ENCODE measurements at places on chromosomes 7 and 10. TPM values are rescaled to one million over a fixed set of nuclear protein-coding genes. Genes with fewer than 3 reads are reported as not detected.
A peak's percentile ranks its signal among the peaks of the same experiment; 100 is the strongest.

DNA sequence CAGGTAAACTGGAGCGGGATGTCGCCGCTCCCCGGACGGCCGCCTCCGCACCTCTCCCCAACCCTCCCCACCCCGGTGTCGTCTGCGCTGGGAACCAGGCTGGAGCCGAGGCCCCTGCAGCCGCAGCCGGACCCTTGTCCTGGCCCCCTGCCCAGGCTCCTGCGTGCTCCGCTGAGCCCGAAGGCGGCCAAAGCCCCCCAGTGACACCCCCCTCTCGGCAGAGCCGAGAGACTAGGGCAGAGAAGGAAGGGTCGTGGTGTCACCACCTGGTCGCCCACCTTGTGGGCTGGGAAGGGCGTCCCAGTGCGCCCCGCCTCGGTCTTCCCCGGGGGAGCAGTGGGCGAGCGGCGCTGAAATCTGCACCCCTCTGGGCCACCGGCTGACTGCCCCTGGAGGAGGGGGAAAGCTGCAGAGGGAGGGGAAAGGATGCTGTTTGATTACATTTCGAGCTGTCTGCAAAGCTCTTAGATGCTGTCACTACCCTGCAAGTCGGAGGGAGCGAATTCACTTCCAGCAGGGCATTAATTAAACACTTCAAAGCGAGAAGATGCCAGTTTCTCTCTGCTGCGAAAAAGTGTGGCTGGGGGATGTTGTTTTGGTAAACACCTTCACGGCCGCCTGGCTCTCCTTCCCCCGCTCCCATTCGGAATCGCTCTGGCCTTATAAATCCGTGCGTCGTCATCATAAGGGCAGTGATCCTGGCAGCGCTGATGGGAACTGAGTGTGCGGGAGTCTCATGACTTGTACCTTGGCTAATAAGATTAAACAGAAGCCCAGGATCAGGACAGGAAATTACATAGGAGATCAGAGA, 622 bp downstream of the DYNC1I1 start:
- no peaks in the 10 kb centered on the region for H3K27me3 ChIP-seq
- peak; percentile 91 for DNase-seq
- H3K4me3 ChIP-seq: peak overlapping the region; percentile 71

GRCh38 chr10:24479806-24480205, 243.9 kb downstream of the ARHGAP21 start:
- no peak for DNase-seq
- H3K27ac ChIP-seq: no peak overlapping the region
- H3K36me3 ChIP-seq: no peaks in the 10 kb centered on the region
- H3K4me3 ChIP-seq: no peak overlapping the region
- H3K4me1 ChIP-seq: no peaks in the 10 kb centered on the region

GRCh38 chr10:69797959-69798358, 3.7 kb upstream of the COL13A1 start:
- DNase-seq: no peak
- H3K4me1 ChIP-seq: peaks cover 21% of the 10 kb centered on the region
- no peak overlapping the region for H3K4me3 ChIP-seq
- no peaks in the 10 kb centered on the region for H3K36me3 ChIP-seq
- no peak overlapping the region for H3K27ac ChIP-seq
- peaks cover 13% of the 10 kb centered on the region for H3K27me3 ChIP-seq

ATRNL1 gene
- 8.3 TPM for total RNA-seq

STARD3NL gene
- 61.0 TPM for total RNA-seq

DNA sequence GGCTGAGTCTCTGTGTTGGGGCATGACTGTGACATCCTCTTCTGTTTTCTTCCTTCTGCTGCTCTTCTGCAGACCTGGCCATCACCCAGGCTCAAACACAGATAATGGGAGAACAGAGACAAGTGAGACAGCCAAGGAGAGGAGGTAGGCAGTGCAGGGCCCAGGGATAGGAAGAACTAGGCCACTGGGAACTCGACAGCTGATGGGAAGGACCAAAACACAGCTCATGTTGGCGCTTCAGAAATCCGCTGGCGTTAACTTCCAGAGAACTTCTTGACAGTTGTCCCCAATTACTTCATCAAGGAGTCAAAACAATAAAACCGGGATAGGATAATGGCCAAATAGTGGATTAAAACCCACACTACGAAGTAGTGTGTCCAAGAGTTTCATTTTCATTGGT, 97.0 kb upstream of the PALS2 start:
- H3K27me3 ChIP-seq: no peaks in the 10 kb centered on the region
- H3K4me3 ChIP-seq: no peak overlapping the region
- H3K27ac ChIP-seq: no peak overlapping the region
- no peak for DNase-seq

- no peak for DNase-seq
- H3K4me3 ChIP-seq: no peak overlapping the region
- no peaks in the 10 kb centered on the region for H3K27me3 ChIP-seq
- peaks cover 93% of the 10 kb centered on the region for H3K4me1 ChIP-seq
These were observed 13.4 kb downstream of the FAM53B start for GRCh38 chr10:124730790-124731189.

DNA sequence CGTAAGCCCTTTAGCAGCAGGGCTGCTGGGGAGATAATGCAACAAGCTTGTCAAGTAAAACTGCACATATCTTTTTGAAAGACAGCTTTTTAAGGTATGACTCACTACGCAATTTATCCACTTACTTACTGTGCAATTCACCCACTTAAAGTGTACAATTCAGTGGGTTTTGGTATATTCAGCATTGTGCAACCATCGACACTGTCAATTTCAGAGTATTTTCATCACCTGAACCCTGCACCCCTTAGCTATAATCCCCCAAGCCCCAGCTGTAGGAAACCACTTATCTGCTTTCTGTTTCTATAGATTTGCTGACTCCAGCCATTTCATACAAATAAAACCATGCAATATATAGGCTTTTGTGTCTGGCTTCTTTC, 168.0 kb downstream of the PTPN20 start:
- H3K4me3 ChIP-seq: no peak overlapping the region
- H3K27me3 ChIP-seq: peaks cover 8% of the 10 kb centered on the region
- no peaks in the 10 kb centered on the region for H3K36me3 ChIP-seq
- no peak overlapping the region for H3K27ac ChIP-seq

- no peaks in the 10 kb centered on the region for H3K4me1 ChIP-seq
- no peak overlapping the region for H3K4me3 ChIP-seq
- H3K36me3 ChIP-seq: no peaks in the 10 kb centered on the region
- H3K27ac ChIP-seq: no peak overlapping the region
- no peak for DNase-seq
These were observed 76.4 kb upstream of the RSU1 start for GRCh38 chr10:16893664-16894063.

GRCh38 chr7:7428806-7429205, 106.9 kb downstream of the COL28A1 start:
- DNase-seq: no peak
- no peaks in the 10 kb centered on the region for H3K4me1 ChIP-seq
- no peaks in the 10 kb centered on the region for H3K27me3 ChIP-seq

GRCh38 chr7:85688712-85689111, 501.9 kb upstream of the SEMA3D start:
- H3K36me3 ChIP-seq: no peaks in the 10 kb centered on the region
- no peak overlapping the region for H3K27ac ChIP-seq
- H3K27me3 ChIP-seq: no peaks in the 10 kb centered on the region

GRCh38 chr10:34885898-34886297, 70.8 kb upstream of the PARD3 start:
- no peak for DNase-seq
- H3K4me1 ChIP-seq: no peaks in the 10 kb centered on the region
- no peaks in the 10 kb centered on the region for H3K27me3 ChIP-seq
- H3K36me3 ChIP-seq: no peaks in the 10 kb centered on the region
- H3K27ac ChIP-seq: no peak overlapping the region

- no peaks in the 10 kb centered on the region for H3K36me3 ChIP-seq
- no peaks in the 10 kb centered on the region for H3K27me3 ChIP-seq
- H3K4me1 ChIP-seq: peaks cover 14% of the 10 kb centered on the region
- no peak overlapping the region for H3K27ac ChIP-seq
These were observed 1.9 kb upstream of the TRDMT1 start for GRCh38 chr10:17203416-17203815.

GRCh38 chr7:2093215-2093842, 139.4 kb downstream of the MAD1L1 start:
- H3K4me1 ChIP-seq: no peaks in the 10 kb centered on the region
- no peaks in the 10 kb centered on the region for H3K27me3 ChIP-seq
- H3K27ac ChIP-seq: no peak overlapping the region
- no peaks in the 10 kb centered on the region for H3K36me3 ChIP-seq
- H3K4me3 ChIP-seq: no peak overlapping the region

TUBB8 gene
- total RNA-seq: not detected

CPEB3 gene
- total RNA-seq: 7.7 TPM

- H3K27ac ChIP-seq: no peak overlapping the region
- H3K4me3 ChIP-seq: no peak overlapping the region
- peaks cover 7% of the 10 kb centered on the region for H3K4me1 ChIP-seq
- no peak for DNase-seq
- no peaks in the 10 kb centered on the region for H3K27me3 ChIP-seq
These were observed 599.3 kb upstream of the CELF2 start for GRCh38 chr10:10418387-10418786.

ARHGAP21 gene
- 66.0 TPM for total RNA-seq

DNA sequence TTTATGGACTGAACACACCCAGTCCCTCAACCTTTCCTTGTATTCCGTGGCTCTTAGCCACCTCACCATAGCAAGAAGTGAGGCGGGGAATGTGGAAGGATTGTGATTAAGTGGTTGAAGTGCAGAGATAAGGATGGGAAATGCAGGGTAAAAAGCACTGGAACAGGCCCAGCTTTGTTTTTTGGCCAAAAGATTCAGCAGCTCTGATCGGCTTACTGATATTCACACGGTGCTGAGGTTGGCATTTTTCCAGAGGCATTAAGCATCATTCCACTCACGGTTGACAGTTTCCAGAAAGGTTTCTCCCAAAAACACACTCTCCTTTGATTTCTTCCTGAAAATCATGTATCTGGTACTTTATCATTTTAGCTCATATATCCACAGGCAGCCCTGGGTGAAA, 544.2 kb downstream of the CNTNAP2 start:
- DNase-seq: no peak
- H3K27ac ChIP-seq: no peak overlapping the region
- no peaks in the 10 kb centered on the region for H3K4me1 ChIP-seq
- H3K4me3 ChIP-seq: no peak overlapping the region
- H3K27me3 ChIP-seq: no peaks in the 10 kb centered on the region

DNA sequence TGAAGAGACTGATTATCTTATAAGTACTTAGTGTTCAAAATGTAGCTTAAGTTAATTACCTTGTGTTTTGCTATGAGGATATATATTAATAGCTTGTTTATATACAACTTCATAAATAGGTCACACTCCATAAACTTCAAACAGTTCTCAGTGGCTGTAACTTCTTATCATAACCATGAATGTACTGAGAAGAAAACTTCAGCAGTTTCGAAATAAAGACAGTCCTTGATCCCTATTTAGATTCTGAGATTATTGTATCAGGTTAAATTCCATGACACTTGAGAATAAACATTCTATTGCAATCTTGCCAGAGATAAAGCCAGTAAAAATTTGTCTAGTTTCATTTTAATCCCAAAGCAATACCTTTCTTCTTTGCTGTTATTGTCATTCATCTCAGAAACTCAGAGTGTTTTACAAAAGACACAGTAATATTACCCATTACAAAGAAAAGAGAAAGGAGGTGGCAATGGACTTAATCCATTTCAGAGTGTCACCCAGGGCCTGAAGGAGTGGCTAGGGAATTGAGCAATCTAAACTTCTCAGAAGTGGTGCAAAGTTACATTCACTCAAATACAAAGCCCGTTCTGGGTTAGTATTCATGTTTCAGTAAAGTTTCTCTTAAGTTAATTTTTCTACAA, 403.6 kb downstream of the SEMA3D start:
- no peak for DNase-seq
- H3K4me3 ChIP-seq: no peak overlapping the region
- H3K27ac ChIP-seq: no peak overlapping the region
- no peaks in the 10 kb centered on the region for H3K36me3 ChIP-seq
- peaks cover 8% of the 10 kb centered on the region for H3K4me1 ChIP-seq

GLRX3 gene
- 40.5 TPM for total RNA-seq

GRCh38 chr10:133039107-133039802, 48.5 kb upstream of the ADGRA1 start:
- peaks cover 61% of the 10 kb centered on the region for H3K27me3 ChIP-seq
- H3K4me1 ChIP-seq: no peaks in the 10 kb centered on the region
- H3K4me3 ChIP-seq: no peak overlapping the region
- H3K36me3 ChIP-seq: no peaks in the 10 kb centered on the region
- no peak for DNase-seq

GRCh38 chr10:31120961-31121685, 89.5 kb upstream of the ZNF438 start:
- DNase-seq: no peak
- H3K27me3 ChIP-seq: no peaks in the 10 kb centered on the region
- peaks cover 4% of the 10 kb centered on the region for H3K4me1 ChIP-seq
- peak overlapping the region; percentile 4 for H3K27ac ChIP-seq
- no peaks in the 10 kb centered on the region for H3K36me3 ChIP-seq

DNA sequence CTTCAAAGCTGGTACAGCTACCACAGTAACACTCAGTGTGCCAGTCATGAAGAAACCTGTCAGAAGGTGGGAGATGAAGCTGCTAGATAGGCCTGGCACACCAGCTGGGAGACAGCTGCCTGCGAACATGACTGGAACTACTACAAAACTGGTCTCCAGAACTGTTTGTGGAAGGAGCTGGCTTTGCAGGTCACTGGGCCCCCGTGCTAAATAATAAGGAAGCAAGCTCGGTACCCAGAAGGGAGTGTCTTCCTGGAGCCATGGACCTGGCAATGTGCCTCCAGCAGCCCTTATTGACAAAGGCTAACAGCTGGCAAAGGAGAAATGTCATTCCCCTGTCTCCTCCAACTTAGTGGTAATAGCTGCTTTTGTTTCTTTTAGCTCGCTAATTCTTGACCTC, 1217.6 kb upstream of the LRRN3 start:
- H3K27ac ChIP-seq: no peak overlapping the region
- H3K4me1 ChIP-seq: no peaks in the 10 kb centered on the region
- H3K27me3 ChIP-seq: no peaks in the 10 kb centered on the region
- no peak for DNase-seq

DNA sequence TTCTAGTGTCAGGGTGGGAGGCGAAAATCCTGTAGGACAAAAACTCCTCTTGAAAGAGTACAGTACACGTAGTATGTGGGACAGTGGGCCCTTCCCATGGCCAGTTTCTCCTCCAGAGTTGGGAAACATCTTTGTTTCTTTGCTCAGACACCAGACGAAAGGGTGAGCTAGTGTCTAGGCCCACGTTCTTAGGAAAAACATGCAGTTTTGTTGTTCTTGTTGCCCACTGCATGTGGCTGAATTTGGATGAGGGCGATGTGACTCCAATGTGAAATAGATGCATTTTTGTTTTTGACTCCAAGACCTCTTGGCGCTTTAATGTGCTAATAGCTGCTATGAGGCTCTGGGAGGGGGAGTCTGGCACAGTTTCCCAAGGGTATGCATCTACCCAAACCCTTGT, 100.8 kb downstream of the ATXN7L1 start:
- DNase-seq: no peak
- H3K27me3 ChIP-seq: no peaks in the 10 kb centered on the region
- H3K4me1 ChIP-seq: peaks cover 40% of the 10 kb centered on the region
- H3K36me3 ChIP-seq: no peaks in the 10 kb centered on the region

- no peaks in the 10 kb centered on the region for H3K27me3 ChIP-seq
- no peaks in the 10 kb centered on the region for H3K36me3 ChIP-seq
- DNase-seq: no peak
- peak overlapping the region; percentile 54 for H3K27ac ChIP-seq
- H3K4me1 ChIP-seq: peaks cover 42% of the 10 kb centered on the region
These were observed 4.1 kb downstream of the FHIP2A start for GRCh38 chr10:114825513-114826253.

HILPDA gene
- total RNA-seq: 10.9 TPM

GRCh38 chr7:91358303-91358702, 94.1 kb downstream of the FZD1 start:
- no peak overlapping the region for H3K27ac ChIP-seq
- DNase-seq: no peak
- no peaks in the 10 kb centered on the region for H3K4me1 ChIP-seq
- no peaks in the 10 kb centered on the region for H3K36me3 ChIP-seq
- H3K4me3 ChIP-seq: no peak overlapping the region
